ENCODE measurements at places on chromosomes 2 and 18. TPM values are rescaled to one million over a fixed set of nuclear protein-coding genes. Genes with fewer than 3 reads are reported as not detected.

DNA sequence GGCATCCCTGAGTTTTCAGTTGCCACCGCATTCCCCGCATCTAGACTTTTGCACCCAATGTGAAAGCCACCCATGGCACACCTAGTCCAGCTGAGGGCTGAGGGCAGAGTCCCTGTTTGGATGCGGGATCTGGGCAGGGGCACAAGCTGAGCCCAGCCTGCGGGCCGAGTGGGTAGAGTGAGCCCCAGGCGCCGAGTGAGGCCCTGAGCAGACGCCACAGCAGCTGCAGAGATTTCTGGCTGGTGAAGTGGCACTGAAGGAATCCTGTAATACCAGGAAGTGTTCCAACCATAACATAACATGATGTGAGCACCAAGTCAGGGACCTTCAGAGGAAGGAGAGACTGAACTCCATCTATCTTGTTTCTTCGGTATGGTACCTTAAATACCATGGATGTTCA lies 27.7 kb upstream of the FRZB start:
- no peak for DNase-seq

- DNase-seq: no peak
Measured at GRCh38 chr2:191686066-191686465, 8.1 kb downstream of the NABP1 start.

GRCh38 chr2:47023332-47023731 lies 107.7 kb upstream of the MCFD2 start:
- peak; percentile 93 for DNase-seq

- no peak for DNase-seq
Measured at GRCh38 chr2:192151853-192152252, 42.9 kb downstream of the TMEFF2 start.

DNA sequence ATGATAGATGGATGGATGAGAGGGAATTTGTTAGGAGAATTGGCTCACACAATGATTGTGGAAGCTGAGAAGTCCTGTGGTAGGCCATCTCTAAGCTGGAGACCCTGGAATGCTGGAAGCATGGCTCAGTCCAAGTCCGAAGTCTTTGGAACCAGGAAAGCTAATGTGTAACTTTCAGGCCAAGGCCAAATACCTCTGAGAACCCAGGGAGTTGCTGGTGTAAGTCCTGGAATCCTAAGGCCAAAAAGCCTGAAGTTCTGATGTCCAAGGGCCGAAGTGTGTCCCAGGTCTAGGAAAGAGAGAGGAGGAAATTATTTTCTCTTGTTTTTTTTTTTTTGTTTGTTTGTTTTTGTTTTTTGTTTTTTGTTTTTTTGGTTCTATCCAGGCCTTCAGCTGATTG lies 492.2 kb upstream of the GCFC2 start:
- no peak for DNase-seq

- peak; percentile 67 for DNase-seq
Measured at GRCh38 chr2:111698743-111699554, 185.0 kb downstream of the ANAPC1 start.

- DNase-seq: no peak
Measured at GRCh38 chr18:26546170-26546874, 2.0 kb downstream of the KCTD1 start.

GRCh38 chr2:75041731-75042600 lies 83.5 kb downstream of the POLE4 start:
- DNase-seq: no peak

GRCh38 chr18:77218642-77219041 lies 31.0 kb upstream of the GALR1 start:
- DNase-seq: no peak

C2orf80 gene
- total RNA-seq: not detected

POTEJ gene
- total RNA-seq: 0.09 TPM

SERPINB7 gene
- total RNA-seq: 1.4 TPM

Measured in thymus (tissue), 14 donors.